ENCODE measurements at places on chromosomes 2 and 18.

- no peak for DNase-seq
Observed at GRCh38 chr2:69801745-69802290, 27.6 kb upstream of the GMCL1 start.

DNA sequence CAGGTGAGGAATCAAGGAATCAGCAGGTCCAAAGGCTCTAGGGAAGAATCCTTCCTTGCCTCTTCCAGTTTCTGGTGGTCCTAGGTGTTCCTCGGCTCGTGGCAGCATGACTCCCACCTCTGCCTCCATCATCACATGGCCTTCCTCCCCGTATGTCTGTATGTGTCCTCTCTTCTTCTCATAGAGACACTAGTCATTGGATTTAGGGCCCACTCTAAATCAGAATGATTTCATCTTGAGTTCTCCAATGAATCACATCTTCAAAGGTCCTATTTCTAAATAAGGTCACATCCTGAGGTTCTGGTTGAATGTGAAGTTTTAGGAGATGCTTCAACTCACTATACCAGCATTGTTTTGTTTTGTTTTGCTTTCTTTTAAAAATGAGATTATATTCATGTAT lies 11.1 kb upstream of the AGFG1 start:
- DNase-seq = no peak

GRCh38 chr2:217851191-217852020 lies 151.4 kb downstream of the TNS1 start:
- DNase-seq = no peak

- no peak for DNase-seq
Observed at GRCh38 chr2:9547262-9547991, 8.2 kb downstream of the ADAM17 start.

GRCh38 chr2:166360426-166360825 lies 15.3 kb downstream of the SCN9A start:
- DNase-seq = no peak

GRCh38 chr2:160484859-160485520 lies 8.6 kb downstream of the RBMS1 start:
- no peak for DNase-seq

- no peak for DNase-seq
Observed at GRCh38 chr18:54388203-54389142, 30.8 kb downstream of the C18orf54 start.

- no peak for DNase-seq
Observed at GRCh38 chr2:175445281-175445680, 263.8 kb upstream of the ATP5MC3 start.

DNA sequence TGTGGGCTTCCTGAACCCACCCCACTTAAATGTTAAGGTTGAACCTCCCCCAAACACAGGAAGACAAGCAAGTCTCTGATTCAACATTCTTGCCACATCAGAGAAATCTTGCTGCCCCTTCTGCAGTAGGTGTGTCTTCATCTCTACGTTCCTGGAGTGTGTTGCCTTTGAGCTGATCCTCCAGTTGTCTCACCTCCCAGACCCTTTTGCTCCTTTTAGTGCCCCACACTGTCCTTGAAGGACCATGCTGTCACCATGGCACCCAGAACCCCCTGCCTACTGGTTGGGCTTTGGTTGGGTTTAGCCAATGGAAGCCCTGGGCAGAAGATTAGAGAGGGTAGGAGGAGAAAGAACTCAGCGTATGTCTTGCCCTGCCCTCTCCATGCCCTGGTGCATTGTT lies 10.7 kb downstream of the CAB39 start:
- DNase-seq = no peak

- no peak for DNase-seq
Observed at GRCh38 chr2:174568425-174568824, 29.2 kb downstream of the WIPF1 start.

Measured in NCI-H510A (cell line).